ENCODE measurements at places on chromosomes 13 and 19.

- DNase-seq, result no peak
Observed at GRCh38 chr13:57634839-57635165, 3.3 kb downstream of the PCDH17 start.

DNA sequence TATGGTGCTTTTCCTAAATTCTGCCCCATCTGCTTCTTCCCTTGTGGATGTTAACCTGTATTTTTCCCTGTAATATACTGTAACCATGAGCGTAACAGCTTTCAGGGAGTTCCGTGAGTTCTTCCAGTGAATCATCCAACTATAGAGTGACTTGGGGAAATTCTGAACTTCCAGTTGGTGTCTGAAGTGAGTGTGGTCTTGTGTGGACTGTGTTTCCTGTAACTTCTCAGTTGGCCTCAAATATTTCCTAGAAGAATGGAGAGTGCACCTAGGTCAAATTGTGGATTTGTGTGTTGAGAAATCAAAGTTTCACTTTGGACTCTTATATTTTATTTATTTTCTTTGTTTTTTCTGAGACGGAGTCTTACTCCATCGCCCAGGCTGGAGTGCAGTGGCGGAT is 11.0 kb upstream of the ZNF766 start:
- no peak for DNase-seq

- DNase-seq, result no peak
Observed at GRCh38 chr19:33247441-33247819, 21.8 kb upstream of the SLC7A10 start.

- no peak for DNase-seq
Observed at GRCh38 chr13:51541037-51541436, 43.2 kb upstream of the WDFY2 start.

- peak; percentile 51 for DNase-seq
Observed at GRCh38 chr19:10968527-10969135, 7.8 kb downstream of the SMARCA4 start.

DNA sequence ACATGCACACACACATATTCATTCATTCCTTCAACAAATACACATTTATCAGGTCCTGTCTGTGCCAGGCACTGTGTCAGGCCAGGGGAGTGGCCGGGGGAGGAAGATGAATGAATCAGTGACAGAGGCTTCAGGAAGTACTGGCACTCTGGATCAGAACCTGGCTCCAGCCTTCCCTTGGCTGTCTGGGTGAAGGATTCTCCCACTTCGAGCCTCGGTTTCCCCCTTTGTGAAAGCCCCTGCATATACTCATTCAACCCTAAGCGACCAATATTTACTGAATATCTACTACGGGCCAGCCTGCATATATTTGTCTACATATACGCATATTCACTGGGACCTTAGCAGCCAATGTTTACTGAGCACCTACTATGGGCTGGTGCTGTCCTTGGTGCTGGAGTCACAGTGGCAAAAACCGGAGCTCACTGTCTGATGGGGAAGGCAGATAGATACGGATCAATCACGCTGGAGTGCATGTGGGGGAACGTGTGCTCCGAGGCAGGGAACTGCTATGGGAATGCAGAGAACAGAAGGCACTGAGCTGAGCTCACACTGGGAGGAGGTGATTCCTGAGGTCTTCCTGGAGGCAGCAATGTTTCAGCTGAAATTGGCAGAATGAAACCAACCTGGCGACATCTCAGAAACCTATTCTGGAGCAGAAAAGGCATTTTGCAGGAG is 636 bp upstream of the ZNF579 start:
- peak; percentile 64 for DNase-seq
